A549 (cell line): ENCODE measurements at places on chromosomes 1 and 21.

GRCh38 chr1:245148069-245148468 is 6.7 kb upstream of the KIF26B start:
- DNase-seq, result no peak

DNA sequence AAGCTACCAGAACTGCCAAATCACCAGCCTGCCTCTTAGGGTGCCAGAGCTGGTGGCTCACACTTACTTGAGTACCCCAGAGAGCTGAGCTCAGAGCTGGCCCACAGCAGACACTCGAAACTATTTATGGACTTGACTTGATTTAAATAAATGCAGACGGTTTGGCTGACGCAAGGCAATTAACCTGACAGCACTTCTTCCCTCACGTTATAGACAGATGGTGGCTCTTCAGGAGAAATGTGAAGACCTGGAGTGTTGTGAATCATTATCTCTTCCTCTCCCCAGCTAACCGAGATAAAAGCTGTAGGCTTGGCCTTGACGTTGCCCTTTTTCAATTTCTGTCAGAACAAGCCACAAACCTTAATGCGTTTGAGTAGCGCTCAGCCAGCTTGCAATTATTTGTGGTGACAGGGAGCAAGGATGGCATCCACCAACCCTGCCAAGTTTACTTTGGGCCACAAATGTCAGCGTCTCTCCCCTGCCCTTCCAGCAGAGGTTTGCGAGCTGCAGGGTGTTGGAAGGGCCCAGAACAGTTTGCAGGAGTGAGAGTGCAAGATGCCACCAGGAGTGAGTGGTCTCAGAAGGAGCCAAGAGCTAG is 34.0 kb upstream of the BCAR3 start:
- DNase-seq, result no peak

DNA sequence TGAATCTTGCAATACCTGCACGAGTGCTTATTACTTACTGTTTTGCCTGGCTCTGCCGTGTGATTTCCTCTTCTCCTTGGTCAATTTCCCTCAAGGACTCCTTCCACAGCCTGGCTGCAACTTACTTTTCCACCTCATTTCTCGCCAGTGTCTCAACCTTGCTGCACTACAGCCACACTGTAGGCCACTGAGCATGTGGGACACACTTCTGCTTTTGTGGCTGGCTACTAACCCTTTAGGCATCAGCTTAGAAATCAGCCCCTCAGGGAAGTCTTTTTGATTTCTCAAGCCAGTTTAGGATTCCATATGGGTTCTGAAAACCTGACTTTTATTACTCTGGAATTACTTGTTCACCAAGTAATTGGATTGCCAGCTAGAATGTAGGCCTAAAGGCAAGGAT is 5.2 kb upstream of the DMRTB1 start:
- DNase-seq, result no peak

DNA sequence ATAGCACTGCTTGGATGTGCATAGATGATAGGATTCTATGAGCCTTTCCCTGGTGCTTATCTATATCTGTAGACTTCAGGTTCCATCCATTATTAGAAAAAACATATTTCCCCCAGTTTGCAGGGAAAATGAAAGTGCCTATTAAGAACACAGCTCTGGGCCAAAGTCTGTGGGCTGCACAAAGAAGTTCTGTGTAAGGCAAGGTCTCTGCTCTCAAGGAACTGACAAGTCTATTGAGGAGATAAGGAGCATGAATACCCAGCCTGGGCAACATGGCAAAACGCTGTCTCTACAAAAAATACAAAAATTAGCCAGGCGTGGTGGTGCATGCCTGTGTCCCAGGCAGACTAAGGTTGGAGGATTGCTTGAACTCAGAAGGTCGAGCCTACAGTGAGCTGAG is 22.3 kb upstream of the SDE2 start:
- no peak for DNase-seq

GRCh38 chr21:36126208-36126565 is 8.7 kb upstream of the CBR3 start:
- DNase-seq, result no peak

DNA sequence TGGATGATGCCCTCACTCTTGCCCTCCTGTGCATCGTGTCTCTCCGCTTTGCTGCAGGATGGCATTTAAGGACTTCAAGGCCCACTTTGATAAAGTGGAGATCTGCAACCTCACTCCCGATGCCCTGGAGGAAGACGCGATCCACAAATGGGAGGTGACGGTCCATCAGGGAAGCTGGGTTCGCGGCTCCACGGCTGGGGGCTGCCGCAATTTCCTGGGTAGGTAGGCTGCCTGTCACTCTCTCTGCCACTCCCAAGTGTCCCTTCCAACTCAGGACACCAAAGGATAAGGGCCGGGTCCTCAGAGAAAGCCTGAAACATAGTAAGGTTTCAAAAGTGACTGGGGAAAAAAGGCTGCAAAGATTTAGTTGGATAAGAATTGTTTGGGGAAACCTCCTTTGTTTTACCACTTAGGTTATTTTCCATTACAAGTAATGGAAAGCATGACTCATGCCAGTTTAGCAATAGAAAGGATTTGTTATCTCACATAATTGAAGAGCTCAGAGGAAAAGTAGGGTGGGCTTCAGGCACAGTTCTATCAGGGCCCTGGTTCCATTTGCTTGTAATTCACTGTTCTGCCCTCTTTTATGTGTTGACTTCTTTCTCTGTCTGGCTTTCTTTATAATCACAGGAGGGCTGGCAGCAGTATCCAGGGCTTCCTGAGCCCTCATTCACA is 31.9 kb downstream of the CAPN9 start:
- no peak for DNase-seq

- DNase-seq, result no peak
These were observed 9.2 kb downstream of the C1orf159 start for GRCh38 chr1:1106510-1107221.

DNA sequence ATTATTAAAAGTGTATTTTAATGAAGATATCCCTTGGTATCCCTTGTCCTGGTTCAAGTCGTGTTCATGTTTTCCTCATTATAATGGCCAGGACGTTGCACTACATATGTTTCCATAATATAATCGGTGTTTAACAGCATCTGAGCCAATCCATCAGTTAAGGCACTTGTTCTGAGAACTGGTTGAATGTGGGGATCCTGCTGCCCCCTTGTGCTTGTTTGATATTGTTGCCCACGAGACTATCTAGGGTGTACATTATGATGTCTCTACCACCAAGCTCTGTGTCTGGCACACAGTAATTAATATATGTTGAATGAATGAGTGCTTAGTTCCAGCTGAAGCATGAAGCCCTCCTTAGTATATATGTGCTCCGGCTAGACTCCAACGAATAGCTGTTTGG is 193.0 kb downstream of the CACNA1E start:
- DNase-seq, result peak; percentile 41

DNA sequence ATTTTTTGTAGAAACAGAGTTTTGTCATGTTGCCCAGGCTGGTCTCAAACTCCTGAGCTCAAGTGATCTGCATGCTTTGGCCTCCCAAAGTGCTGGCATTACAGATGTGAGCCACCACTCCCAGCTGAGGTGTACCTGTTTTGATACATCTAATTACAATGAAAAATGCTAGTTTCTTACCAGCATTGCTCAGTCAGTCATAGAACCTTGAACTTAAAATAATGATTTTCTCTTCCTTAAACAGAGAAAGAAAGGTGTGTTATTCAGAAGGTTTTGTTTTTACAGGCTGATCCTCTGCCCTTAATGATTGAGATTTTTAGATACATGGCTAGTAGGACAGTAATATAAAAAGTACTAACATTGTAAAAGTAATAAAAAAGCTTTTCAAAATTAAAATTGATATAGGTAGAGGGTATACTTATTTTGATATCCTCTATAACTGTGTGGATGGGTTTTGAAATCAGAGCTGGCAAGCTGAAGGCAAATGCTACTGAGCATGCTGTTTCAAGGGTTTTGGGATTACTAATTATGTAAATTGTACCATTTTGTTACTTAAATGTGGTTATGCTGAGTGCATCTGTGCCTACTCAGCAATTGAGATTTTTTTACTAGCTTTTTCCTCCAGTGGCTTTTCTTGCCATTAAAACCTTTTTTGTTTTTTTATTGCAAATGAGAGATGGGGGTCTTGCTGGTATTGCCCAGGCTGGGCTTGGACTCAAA is 16.1 kb downstream of the PRRC2C start:
- DNase-seq, result no peak

DNA sequence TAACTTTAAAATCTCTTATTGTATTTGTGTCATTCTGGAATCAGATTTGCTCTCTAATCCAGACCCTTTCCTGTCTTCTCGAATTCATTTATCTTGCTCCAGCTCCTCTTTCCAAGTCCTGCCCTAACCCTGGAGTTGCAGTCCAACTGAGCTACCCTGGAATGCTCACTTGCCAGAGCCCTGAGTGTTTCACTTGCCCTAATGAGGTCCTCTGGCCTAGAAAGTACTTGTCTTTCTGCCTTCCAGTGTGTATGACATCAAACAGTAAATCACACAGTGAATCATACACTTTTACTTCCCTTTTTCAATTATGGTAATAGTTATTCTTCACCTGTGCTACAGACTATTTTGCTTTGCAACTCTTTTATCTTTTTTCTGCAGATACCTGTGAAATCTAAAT is 96.9 kb downstream of the NEK7 start:
- DNase-seq, result no peak

GRCh38 chr1:19337289-19337688 is 25.2 kb downstream of the SLC66A1 start:
- no peak for DNase-seq

GRCh38 chr1:229094476-229095311 is 176.2 kb upstream of the RAB4A start:
- no peak for DNase-seq

DNA sequence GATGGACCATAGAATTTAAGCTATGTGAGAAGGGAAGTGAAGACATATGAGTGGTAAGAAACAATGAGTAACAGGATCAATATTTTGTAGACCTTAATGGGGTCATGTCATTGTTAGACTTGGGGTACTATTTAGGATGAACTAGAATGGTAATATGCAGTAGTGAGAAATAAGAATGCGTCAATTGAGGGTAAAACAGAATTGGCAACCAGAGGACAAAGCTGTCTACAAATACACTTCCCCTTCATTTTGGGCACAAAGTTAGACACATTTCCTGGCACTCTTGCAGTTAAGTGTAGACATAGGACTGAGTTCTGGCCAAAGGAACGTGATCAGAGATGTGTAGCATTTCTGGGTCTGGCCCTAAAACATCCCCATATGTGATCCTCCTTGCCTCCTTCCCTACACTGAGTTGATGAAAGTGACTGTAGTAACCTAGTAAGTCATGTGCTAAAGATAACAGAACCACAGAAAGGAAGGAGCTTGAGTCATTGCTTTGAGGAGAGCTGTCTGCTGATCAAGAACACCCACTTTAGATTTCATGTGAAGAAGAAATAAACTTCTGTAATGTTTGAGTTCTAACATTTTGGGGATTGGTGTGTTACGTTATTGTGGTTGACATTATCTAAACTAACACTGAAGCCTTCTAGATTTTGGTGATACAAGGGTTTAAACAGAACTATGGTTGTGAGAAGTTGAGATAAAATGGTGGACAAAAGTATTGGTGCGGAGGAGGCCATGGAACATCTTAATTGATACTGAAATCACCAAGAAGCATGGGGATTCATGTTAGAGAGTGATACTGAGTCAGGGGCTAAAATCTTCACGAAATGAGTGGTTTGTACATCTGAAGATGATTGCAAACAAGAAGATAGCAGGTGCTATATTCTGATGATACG is 41.7 kb downstream of the CD55 start:
- no peak for DNase-seq

GRCh38 chr1:224238756-224239155 is 55.7 kb downstream of the DEGS1 start:
- no peak for DNase-seq

DNA sequence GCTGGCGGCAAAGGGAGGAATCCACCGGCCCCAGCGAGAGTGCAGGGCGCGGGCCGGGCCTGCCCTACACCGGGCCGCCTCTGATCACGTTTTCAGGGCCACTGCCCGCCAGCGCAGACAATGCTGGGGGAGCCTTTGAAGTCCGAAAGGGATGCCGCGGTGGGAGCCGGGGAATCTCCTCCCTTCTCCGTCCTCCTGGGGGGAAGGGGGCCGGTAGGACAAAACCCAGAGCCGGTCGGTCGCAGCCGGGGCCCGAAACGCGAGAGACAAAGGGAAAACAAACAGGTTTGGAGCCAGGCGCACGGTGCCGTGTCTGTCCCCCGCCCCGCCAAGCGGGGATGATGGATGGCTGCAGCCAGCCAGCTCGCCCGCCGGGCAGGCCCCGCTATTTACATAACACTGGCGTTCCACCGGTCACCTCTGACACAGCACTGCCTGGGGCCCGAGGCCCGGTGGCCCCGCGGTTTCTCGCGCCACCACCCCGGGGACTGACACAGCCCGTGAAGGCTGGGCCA is 92.0 kb downstream of the CASZ1 start:
- DNase-seq, result no peak

GRCh38 chr1:83554174-83554573 is 444.8 kb downstream of the TTLL7 start:
- DNase-seq, result no peak

- no peak for DNase-seq
These were observed 44.2 kb downstream of the MAP3K7CL start for GRCh38 chr21:29174607-29175013.

DNA sequence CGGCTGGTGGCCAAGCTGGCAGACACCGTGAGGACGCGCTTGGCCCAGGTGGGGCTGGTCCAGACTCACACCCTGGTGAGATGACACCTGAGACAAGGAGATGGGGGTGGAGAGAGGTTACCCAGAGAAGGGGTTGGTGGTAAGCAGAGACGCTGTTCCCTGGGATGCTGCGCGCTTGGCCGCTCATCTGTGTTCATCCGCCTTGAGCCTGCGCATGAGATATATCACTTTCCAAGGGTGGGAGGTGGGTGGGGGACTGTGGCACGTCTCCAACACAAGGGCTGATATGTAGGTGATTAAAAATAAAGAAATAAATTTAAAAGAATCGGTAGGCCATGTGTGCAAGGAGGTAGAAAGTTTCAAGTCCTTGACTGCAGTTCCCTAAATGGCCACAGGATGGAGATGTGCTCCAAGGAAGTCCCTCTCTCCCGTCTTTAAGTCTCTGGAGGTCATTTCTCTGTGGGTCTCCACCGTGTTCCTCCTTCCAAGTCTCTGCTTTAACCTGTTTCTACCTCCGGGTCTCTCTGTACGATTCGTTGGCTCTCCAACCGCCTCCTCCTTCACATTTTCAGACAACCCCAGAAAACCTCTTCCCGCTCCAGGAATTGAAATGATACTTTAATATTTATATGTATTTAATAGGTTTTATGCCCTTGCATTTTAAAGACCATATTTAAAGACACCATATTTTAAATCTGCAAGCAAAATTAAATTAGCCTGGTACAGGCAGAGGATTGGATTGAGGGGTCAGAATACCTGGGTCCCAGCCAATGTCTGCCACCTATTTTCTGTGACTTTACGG is 4.5 kb downstream of the TTC24 start:
- DNase-seq, result peak; percentile 88
